ENCODE measurements at places on chromosomes 5 and 9.
A peak's percentile ranks its signal among the peaks of the same experiment; 100 is the strongest.

- no peak for DNase-seq
Measured at GRCh38 chr9:32705059-32705458, 69.6 kb upstream of the TAF1L start.

GRCh38 chr9:95313010-95313498 lies 4.5 kb downstream of the FANCC start:
- peak; percentile 85 for DNase-seq

GRCh38 chr5:5306696-5307095 lies 115.8 kb upstream of the ICE1 start:
- DNase-seq = no peak

- DNase-seq = no peak
Measured at GRCh38 chr5:26482810-26483375, 555.5 kb downstream of the CDH9 start.

GRCh38 chr5:65102976-65103711 lies 334.4 kb downstream of the CWC27 start:
- no peak for DNase-seq

DNA sequence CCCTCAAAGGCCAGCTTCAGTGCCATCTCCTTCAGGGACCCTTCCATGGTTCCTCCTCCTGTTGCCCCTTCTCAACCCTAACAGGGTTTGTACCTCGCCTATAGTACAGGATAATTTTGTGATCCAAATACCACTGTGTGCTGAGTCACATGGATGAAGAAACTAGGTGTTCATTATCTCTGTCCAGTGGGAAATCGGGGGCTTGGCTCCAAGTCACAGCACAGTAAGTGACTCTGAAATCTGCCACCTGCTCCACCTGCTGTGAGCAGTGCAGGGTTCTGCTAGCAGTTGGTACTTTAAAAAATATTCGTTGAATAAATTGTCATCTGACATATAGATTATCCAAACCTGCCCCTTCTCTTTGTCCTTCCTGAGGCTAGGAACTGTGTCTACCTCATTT lies 123.2 kb upstream of the OTULINL start:
- no peak for DNase-seq

GRCh38 chr9:93670208-93671019 lies 94.0 kb downstream of the PHF2 start:
- no peak for DNase-seq

DNA sequence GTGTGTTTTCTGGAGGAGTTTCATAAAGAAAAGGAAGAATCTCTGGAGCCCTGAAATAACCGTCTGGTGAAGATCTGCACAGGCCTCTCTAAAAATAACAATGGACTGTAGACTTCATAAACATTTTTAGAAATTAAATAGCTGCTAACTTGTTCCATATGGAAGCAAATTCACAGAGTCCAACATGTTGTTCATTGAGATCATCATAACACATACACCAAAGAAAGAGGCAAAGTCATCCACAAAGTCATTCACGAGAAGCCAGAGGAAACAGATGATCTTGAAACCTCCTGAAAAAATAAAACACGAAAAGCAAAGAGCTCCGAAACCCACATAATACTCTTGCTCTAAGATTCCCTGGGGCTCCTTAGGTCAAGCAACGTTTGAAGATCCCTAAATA lies 347.8 kb downstream of the EFNA5 start:
- no peak for DNase-seq

GRCh38 chr9:137369911-137370764 lies 52.8 kb downstream of the EXD3 start:
- DNase-seq = no peak

GRCh38 chr5:74550927-74551326 lies 89.6 kb downstream of the ENC1 start:
- DNase-seq = no peak

DNA sequence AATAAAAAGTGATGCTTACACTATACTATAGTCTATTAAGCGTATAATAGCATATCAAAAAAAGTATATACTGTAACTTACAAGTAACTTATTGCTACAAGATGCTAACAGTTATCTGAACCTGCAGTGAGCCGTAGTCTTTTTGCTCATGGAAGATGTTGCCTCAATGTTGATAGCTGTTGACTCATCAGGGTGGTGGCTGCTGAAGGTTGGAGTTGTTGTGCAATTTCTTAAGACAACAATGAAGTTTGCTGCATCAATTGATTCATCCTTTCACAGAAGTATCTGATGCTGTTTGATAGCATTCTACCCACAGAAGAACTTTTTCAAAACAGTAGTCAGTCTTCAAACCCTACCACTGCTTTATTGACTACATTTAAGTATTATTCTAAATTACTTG lies 7.8 kb upstream of the C9orf40 start:
- no peak for DNase-seq

DNA sequence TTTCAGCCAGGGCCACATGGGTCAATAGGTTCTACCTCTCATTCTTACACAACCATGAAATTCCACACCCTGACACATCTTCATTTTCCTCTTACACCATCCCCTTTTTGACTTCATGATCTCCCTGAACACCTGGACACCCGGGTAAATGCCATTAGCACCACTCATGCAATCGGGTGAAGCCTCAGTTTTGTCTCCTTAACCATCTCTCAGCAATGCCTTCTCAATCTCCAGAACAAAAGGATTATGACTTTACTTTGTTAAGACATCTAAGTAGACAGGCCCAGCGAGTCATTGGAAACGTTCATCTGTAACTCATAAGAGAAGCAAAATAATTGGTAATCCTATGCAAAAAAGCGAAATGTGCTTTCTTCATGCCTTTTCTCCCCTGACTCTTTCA lies 49.9 kb downstream of the ADAMTS12 start:
- no peak for DNase-seq

GRCh38 chr5:10662661-10663488 lies 98.2 kb downstream of the DAP start:
- no peak for DNase-seq

DNA sequence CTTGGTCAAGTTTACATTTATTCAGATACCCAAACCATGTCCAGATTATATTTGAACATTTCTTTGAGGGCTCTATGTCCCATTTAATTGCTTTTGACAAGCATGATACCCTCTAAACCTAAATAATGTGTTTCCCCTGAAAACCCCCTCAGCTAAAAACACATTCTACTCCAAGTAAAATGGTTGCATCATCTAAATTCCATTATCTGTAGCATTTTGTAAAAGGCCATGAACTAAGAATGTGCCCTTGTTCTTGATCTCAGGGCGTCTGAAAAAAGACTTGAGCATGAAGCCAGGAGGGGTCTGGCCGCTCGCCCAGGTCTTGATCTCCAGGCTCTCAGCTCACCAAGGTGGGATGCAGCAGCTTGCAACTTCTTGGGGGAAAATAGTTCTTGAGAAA lies 53.5 kb upstream of the ERCC6L2 start:
- no peak for DNase-seq

DNA sequence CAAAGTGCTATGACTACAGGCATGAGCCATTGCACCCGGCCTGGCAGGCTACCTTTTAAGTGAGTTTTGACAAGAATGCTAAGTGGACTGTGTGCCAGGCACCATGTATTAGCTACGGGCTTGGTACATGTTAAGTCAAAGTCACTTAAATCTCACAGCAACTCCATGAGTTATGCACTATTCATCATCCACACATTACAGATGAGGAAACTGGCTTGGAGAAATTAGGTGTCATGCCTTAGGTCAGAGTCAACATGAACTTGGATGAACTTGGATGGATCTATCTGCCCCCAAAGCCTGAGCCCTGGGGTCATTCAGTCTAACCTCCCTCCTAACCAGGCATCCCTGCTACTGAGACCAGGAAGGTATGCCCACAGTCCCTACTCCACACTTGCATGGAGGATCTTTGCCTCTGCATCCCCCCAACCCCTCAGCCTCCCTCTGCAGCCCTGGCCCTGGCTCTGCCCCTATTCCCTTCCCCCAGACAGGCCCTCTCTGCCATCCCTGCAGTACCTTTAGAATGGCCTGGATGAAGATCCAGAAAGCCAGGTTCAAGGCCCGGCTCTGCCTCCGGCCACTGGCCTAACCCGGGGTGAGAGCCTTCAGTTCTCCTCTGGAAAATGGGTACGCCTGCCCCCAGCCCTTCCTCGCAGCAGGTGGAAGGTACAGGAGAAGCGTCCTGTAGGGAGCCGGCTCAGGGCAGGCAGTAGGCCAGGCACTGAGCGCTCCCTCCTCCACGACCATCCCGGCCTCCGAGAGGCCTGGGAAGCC lies 685 bp upstream of the ADGRD2 start:
- no peak for DNase-seq

DNA sequence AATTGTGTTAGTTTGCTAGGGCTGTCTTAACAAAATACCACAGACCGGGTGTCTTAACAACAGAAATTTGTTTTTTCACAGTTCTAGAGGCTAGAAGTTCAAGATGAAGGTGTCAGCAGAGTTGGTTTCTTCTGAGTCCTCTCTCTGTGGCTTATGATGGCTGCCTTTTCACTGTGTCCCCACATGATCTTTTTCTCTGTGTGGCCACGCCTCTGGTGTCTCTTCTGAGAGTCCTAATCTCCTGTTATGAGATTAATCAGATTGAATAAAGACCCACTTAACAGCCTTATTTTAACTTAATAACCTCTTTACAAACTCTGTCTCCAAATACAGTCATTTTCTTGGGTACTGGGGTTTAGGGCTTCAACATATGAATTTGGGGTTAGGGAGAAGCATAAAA lies 561.1 kb downstream of the NR2F1-AS1 start:
- DNase-seq = no peak

DNA sequence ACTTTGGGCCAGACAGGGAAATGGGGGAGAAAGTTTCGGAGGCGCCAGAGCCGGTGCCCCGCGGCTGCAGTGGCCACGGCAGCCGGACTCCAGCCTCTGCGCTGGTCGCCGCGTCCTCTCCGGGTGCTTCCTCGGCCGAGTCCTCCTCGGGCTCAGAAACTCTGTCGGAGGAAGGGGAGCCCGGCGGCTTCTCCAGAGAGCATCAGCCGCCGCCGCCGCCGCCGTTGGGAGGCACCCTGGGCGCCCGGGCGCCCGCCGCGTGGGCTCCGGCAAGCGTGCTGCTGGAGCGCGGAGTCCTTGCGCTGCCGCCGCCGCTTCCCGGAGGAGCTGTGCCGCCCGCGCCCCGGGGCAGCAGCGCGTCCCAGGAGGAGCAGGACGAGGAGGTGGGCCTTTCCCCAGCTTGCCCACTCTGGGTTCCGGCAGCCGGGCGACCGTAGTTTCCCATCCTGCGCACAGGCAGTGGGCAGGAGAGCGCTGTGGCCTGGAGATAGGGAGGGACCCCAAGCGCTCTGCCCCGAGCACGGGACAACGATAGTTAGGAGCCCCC lies 516 bp downstream of the MAST4 start:
- no peak for DNase-seq

GRCh38 chr5:103908336-103909080 lies 345.9 kb upstream of the NUDT12 start:
- DNase-seq = no peak

DNA sequence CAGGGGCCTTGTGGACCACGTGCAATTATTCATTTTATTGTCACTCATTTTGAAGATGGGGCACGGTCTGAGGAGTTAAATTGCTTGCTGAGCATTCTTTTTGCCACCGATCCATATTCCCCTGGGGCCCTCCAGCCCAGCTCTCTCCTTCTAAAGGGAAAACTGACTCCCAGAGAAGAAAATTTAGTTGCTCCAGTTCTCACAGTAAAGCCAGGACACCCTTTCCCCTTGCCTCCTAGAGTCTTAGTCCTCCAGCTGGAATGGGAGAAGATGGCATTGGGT lies 1.0 kb upstream of the PANK3 start:
- no peak for DNase-seq

DNA sequence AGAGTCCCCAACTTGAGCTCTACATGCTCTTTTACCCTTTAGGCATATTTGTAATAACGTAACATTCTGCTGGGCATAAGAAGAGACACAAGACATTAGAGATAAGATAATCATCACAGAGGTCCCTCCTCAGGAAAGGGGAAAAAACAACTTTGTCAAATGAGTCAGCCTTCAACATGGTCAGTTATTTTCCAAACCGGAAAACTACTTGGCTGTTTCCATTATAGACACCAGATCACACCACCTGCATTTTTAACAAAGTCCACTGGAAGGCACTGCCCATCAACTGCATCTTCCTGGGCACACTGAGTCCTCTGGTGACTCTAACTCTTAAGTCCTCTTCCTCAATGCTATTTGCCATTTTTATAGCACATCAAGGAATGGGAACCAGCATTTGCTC lies 221.8 kb downstream of the FAM114A2 start:
- DNase-seq = no peak

- DNase-seq = no peak
Measured at GRCh38 chr9:135530146-135530545, 8.9 kb downstream of the LCN1 start.

DNA sequence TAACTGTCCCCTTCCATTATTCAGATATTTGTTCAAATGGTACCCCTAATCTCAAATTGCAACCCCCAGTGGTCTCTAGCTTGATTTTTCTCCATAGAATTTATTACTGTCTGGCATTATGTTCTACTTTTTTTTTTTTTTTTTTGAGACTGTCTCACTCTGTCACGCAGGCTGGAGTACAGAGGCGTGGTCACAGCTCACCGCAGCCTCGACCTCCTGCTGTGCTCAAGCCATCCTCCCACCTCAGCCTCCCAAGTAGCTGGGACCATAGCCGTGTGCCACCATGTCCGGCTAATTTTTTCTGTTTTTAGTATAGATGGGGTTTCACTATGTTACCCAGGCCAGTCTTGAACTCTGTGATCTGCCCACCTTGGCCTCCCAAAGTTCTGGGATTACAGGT lies 2.0 kb upstream of the REEP5 start:
- DNase-seq = no peak
